NB4 (cell line): ENCODE measurements at places on chromosomes 4 and X.

- DNase-seq, result peak; percentile 6
These were observed 383 bp downstream of the PCYT1B start for GRCh38 chrX:24646745-24647182.

DNA sequence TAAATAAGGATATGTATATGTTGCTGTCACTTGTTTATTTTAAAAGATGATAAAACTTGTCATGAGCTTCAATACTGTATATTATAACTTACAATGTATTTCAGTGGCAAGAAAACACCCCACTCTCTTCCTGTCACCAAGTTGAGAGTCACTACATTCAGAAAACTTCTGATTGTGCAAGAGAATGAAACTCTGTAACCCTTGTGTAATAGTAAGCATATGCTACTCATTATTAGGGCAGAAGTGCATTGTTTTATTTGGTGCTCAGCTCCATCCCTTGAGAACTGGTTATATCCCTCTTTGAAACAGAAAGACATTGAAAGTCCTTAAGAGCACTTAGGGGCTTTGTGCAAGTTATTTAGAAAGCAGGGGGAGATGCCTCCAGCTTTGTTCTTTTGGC, 594.5 kb downstream of the ARAP2 start:
- DNase-seq, result peak; percentile 15

DNA sequence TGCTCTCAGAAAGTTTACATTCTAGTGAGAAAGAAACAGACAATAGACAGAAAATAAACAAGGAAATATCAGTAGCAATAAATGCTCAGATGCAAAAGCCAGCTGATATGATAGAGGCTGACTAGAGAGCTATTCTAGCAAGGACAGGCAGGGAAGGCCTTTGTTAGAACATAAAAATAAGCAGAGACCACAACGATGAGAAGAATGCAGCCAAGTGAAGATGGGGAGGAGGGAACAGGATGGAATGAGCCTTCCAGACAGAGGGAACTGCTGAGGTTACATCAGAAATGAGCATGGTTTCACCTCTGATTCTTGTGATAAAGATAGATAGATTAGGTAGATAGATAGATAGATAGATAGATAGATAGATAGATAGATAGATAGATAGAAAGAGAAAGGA, 7.6 kb upstream of the SOWAHB start:
- no peak for DNase-seq

GRCh38 chr4:110635163-110635865, 12.4 kb upstream of the PITX2 start:
- DNase-seq, result no peak

GRCh38 chrX:26254436-26254835, 38.5 kb downstream of the MAGEB5 start:
- DNase-seq, result no peak

DNA sequence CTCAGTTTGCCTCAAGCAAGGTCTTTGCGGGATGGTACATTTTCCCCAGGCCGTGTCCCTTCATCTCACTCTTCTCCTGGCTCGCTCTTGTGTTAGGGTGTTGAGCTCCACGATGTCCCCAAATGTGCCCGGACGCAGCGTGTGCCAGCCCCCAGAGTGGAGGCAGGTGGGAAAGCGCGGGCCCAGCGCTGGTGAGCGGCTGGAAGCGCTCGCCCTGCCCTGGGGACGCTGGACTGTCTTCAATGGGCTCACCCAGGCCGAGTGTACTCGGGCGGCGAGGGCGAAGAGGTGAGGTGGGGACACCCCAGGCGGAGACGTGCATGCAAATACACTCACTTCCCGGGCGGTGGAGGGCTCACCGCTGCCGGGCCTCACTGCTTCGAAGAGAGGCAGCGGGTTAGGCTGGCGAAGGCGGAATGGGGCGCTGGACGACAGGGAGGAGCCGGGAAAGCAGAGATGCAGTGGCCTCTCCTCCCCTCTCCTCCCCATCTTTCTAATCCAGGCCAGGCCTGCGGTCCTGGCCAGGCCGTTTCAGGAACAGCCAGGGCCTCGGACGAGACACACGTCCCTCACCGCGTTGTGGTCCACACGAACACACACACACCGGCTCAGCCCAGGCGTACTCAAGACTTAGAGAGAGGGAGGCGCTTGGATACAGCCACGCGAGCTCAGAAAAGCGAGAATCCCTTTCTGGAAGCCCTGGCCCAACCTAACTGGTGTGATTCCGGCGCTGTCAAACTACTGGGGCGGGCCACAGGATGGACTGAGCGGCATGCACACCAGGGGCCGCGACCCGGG, 2.2 kb downstream of the NKX6-1 start:
- DNase-seq, result no peak

DNA sequence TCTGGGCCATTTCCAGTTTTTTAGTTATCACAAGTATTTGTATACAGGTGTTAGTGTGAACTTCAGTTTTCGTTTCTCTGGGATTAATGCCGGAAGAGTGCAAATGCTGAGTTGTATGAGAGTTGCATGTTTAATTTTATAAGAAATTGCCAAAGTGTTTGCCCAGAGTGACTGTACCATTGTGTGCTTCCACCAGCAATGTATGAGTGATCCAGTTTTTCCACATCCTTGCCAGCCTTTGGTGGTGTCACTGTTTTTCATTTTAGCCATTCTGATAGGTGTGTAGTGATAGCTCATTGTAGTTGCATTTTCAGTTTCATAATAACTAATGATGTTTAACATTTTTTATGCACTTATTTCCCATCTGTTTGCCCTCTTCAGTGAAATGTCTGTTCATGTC, 18.4 kb downstream of the PLS3 start:
- DNase-seq, result no peak

- peak; percentile 46 for DNase-seq
These were observed 51.5 kb downstream of the TMEM165 start for GRCh38 chr4:55447108-55447708.

GRCh38 chr4:137610960-137611359, 78.7 kb upstream of the PCDH18 start:
- DNase-seq, result peak; percentile 3

DNA sequence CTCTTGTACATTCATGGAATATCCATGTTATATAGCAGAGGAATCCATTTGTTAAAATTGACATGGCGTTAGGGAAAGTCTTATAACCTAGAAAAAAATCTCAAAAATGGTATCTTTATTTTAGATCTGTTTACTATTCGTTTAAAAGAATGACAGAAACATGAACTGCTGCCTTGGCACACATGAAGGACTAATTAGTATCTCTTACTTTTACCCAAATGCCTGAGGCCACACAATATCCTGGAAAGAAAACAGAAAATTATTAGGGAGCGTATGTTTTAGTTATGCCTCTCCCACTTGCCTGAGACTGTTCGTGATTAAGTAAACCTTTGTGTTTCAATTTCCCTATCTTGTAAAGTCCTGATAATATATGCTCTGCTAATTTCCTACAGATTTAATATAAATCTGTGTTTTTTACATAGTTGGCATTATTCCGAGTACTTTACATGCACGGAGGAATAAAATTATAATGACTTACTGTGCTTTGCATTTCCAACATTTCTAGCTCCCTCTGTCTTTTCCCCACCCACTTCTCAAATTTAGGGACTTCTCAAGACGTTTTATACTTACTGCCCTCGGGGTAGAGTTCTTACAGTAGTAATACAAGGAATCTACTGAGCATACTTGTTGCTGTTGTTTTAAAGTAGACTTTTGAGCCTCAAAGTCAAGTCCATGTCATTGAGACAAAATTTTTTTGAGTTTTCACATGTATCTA, 147.3 kb downstream of the VEGFC start:
- no peak for DNase-seq

DNA sequence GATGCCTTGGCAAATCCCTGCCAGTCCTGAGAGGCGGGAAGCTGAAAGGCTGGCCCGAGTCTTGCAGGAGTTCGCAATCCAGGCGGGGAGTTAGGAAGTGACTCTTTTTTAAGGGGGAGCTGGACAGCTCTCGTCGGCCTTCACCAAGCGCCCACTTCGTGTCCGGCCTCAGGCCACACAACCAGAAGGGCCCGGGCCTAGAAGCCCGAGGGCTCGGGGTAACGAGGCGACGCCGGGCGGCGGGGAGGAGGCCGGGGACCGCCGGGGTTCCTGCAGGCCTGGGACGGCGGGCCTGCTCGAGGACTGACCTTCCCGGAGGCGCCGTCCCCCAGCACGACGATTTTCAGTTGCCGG, 395 bp downstream of the RAB28 start:
- DNase-seq, result peak; percentile 69

- DNase-seq, result no peak
These were observed 24.4 kb downstream of the SYAP1 start for GRCh38 chrX:16743604-16744325.

DNA sequence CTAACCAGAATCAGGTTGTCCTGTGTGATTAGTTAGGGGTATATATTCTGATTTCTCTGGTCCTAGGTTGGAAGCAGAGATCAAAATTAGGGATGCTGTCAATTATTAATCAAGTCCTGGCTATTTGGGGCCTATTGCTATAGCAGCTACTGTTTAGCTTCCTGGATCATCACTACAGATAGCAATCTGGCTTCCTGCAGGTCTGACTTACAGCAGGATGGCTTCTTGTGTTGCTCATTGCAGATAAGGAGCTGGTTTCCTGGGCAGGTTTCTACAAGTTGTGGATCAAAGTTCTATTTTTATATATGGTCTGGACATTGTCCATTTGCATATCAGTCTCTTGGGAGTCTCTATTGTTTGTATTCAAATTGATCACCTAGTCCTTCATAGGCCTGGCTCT, 57.7 kb upstream of the C4orf54 start:
- DNase-seq, result no peak

DNA sequence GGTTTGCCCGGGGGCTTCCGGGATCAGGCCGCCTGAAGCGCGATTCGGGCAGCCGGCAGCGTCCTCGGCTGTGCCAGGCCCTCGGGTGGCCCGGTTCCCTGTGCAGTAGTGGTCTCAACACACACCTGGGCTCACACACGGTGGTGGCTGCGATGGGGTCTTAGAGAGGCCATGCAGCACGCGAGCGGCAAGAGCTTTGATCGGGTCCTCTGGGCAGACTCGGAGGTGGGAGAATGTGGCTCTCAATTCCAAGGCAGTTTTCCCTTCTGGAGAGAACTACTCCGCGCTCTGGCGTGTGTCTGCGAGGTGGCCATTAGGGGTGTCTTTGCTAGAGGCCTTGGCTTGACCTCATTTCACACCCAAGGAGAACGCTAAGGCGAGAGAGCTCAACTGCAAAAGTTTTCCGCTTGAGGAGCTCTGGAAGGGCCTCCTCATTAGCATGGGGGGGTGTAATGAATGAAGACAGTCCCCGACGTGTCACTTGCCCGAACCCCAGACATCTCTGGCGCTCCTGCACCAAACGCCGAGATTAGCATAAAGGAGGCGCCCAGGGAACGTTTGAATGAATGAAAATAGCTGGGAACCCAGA, 771 bp upstream of the RBPJ start:
- DNase-seq, result no peak

- peak; percentile 27 for DNase-seq
These were observed 342 bp downstream of the EOLA2 start for GRCh38 chrX:149937871-149938426.

DNA sequence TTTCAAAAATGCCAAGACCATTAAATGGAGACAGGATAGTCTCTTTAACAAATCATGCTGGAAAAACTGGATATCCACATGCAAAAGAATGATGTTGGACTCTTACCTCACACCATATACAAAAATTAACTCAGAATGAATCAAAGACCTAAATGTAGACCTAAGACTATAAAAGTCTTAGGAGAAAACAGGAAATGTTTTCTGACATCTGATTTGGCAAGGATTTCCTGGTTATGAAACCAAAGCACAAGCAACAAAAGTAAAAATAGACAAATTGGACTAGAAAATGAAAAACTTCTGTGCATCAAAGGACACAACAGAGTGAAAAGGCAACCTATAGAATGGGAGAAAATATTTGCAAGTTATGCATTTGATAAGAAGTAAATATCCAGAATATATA, 37.6 kb downstream of the ARFIP1 start:
- no peak for DNase-seq
